ENCODE measurements at places on chromosomes 4 and X.

GRCh38 chr4:156581282-156582063, 390.1 kb downstream of the PDGFC start:
- no peak for DNase-seq

DNA sequence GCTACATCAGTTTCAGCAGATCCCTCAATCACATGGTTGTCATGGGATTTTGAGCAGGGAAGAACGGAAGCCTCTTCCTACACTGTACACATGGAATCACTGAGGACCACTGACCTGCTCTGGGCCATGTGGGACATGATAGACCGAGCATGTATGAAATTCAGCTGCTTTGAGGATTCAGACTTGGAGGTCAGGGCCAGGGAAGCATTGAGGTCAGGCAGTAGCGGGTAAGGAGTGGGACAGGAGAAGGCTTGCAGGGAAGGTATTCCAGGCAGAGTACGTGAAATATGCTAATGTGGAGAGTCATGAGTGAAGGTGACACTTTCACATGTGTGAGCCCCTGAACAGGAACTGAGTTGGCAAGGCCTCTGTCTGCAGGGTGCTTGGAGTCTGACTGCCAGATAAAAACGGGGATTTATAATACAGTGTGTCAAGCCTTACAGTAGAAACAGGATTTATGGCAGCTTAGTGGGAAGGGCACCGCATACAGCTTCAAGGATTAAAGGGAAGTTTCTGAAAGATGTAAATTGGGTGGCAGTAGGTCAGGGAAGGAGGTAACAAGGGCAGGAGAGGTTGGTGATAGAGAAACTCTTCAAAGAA, 111.7 kb downstream of the STK32B start:
- DNase-seq, result no peak

- DNase-seq, result no peak
Measured at GRCh38 chr4:7396186-7396910, 38.4 kb downstream of the PSAPL1 start.

GRCh38 chr4:72582853-72583252, 13.8 kb upstream of the ADAMTS3 start:
- DNase-seq, result no peak

GRCh38 chr4:15765910-15766697, 12.0 kb upstream of the CD38 start:
- DNase-seq, result no peak

DNA sequence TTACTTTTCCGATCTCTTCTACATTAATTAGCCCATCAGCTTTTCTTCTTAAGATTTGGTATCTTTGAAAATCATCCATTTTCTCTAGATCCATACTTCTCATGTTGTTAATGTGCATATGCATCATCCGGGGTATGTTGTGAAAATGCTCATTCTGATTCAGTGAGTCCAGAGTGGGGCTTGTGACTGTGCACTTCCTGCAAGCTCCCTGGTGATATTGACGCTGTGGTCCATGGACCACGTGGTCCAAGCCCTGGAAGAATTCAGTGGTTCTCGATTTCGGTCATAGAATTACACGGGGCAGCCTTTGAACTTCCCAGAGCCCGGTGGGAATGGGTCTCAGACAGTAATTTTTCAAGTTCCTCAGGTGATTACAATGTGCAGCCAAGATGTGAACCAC, 69.8 kb downstream of the ZFX start:
- DNase-seq, result no peak

GRCh38 chr4:683982-684622, 4.8 kb downstream of the SLC49A3 start:
- peak; percentile 56 for DNase-seq

- DNase-seq, result peak; percentile 89
Measured at GRCh38 chr4:187598196-187598595, 397.4 kb upstream of the ZFP42 start.

GRCh38 chrX:31656013-31656412, 584.2 kb upstream of the FTHL17 start:
- peak; percentile 79 for DNase-seq

DNA sequence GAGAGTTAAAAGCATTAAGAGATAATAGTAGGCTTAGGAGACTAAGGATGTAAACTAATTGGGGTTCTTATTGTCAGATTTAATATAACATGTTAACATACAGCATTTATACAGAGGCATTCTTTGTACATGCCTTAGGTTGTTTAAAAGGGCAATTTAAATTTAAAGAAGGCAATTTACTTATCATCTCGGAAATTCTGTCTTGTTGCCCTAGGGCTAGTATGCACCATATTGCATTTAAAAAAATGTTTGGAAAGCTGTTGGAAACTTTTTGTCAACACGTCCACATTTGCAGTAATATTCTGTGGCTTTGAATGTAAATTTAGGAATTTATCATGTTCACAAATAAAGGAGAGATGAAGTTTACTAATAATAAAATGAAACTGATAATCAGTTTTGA, 25.5 kb downstream of the GALNT7 start:
- DNase-seq, result no peak

Measured in fibroblast of skin of back (primary cell).